ENCODE measurements at places on chromosomes 5 and 9. TPM values are rescaled to one million over a fixed set of nuclear protein-coding genes. Genes with fewer than 3 reads are reported as not detected.

- DNase-seq, result no peak
These were observed 42.2 kb upstream of the FSD1L start for GRCh38 chr9:105405514-105406131.

DNA sequence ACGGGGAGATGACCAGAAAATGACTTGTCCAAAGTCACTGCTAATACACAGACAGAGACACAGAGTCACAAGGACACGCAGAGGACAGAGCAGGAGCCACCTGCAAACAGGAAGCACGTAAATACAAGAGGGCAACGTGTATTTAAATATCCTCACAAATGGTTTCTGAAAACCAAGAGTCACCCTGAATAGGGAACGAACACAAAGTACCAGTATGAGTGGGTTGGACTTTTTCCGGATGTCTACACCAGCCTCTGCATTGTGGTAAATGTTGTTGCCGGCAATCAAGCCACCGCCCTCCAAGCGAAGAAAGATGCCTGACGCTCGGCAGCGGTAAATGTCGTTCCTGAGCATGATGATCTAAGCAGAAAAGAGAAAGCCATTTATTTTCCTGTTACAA is 44.5 kb downstream of the FBXO10 start:
- DNase-seq, result no peak

- no peak for DNase-seq
These were observed 85.7 kb downstream of the TNC start for GRCh38 chr9:115032296-115032695.

The IGIP gene
- 0.33 TPM for total RNA-seq

DNA sequence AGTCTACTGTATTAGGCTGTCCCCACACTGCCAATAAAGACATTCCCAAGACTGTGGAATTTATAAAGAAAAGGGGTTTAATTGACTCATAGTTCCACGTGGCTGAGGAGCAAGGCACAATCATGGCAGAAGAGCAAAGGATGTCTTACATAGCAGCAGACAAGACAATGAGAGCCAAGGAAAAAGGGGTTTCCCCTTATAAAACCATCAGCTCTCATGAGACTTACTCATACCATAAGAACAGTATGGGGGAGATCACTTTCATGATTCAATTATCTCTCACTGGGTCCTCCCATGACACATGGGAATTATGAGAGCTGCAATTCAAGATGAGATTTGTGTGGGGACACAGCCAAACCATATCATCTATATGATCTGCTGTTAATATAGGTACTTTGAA is 14.8 kb upstream of the FSTL4 start:
- DNase-seq, result no peak

The GADD45G gene
- 7.0 TPM for total RNA-seq

DNA sequence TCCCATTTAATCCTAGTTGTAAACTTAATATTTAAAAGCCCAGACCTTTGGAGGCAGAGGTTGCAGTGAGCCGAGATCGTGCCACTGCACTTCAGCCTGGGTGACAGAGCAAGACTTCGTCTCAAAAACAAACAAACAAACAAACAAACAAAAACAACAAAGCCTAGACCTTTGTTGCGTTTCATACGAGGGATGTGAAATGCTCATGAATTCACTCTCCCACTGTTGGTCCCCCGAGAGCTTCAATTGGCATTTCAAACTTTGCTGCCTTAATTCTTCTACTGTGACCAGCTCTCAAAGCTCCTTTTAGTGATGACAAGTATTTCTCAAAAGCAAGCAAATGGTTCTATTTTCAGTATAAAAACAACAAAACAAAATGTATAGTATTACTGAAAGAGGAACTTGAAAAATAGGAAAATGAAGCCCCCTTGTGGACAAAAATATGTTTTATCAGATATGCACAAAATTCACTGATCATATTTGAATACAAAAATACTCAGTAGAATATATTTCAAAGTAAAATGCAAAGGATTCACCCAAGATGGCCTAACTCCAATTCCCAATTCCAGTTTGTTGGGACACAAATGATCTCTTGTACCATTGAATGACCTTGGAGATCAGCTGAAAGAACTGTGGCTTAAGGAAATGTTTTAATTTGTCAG is 140.4 kb downstream of the ESM1 start:
- DNase-seq, result no peak

The FOXI1 gene
- not detected for total RNA-seq

The EFNA5 gene
- total RNA-seq, result 17.6 TPM

The SHOC1 gene
- total RNA-seq, result not detected

GRCh38 chr9:78221425-78221824 is 14.4 kb upstream of the CEP78 start:
- DNase-seq, result no peak

- DNase-seq, result no peak
These were observed 275.0 kb downstream of the SPATA31D1 start for GRCh38 chr9:82263619-82264018.

DNA sequence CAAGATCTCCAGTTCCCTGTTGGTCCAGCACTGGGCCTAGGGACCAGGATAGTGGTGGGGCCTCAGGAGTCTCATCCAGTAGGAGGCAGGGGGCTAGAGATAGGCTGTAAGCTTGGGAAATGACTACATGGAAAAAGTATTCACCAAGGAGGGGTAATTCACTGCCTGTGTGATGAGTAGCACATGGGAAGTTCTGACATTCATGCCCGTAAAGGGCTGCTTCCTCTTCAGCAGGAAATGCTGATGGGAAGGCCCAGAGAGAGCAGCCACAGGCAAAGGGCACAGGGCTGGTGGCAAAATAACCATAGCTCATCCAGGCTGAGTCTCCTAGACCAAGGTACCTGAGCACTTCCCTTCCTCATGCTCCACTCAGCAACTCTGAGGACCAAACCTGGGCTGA is 23.1 kb upstream of the FRRS1L start:
- no peak for DNase-seq

DNA sequence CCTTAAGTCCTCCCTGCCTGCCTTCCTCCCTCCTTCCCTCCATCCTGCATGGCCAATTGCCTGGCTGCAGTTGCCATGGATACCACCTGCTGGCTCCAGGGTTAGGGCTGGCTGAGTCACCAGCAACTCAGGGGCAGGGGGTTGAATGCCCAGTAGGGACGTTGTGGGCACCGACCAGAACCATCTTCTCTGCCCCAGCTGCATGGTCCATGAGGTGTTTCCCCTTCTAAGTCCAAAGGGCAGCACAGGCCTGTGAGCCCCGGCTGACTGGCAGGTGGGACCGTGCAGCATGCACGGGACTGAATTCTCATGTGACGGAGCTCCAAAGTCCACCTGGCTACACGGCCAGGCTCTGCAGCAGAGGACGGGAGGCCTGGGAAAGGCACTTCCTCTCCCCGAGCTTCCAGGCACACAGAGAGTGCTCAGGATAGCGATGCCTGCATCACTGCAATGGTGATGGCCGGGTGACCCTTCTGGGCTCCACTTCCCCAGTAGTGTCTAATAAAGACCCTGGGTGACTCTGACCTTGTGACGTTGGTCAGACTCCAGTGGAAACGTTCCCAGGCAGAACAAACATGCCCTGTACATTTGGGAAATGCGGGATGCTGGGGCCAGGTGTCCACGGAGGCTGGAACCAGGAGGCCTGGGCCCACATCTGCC is 5.7 kb downstream of the ASS1 start:
- DNase-seq, result no peak

DNA sequence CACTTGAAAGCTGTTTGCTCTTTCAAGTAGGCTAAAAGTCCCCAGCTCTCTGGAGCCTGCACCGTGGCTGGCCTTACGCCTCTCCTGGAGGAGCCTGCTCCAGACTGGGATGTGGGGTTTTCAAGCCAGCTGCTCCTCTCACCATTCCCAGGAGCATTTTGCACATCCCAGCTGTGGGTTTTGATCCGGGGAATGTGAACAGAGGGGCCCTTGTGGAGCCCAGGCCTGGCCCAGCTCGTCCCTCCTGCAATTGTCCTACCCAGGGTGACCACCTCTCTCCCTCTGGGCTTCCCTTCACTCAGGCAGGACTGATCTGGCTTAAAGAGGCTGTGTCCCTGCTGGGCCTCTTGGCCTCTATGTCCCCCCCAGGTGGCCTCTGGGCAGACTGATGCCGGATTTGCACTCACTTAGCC is 32.5 kb upstream of the TIFAB start:
- no peak for DNase-seq

GRCh38 chr5:69341520-69342161 is 9.0 kb upstream of the CCDC125 start:
- DNase-seq, result no peak

GRCh38 chr5:179880848-179881590 is 22.4 kb upstream of the MRNIP start:
- no peak for DNase-seq

DNA sequence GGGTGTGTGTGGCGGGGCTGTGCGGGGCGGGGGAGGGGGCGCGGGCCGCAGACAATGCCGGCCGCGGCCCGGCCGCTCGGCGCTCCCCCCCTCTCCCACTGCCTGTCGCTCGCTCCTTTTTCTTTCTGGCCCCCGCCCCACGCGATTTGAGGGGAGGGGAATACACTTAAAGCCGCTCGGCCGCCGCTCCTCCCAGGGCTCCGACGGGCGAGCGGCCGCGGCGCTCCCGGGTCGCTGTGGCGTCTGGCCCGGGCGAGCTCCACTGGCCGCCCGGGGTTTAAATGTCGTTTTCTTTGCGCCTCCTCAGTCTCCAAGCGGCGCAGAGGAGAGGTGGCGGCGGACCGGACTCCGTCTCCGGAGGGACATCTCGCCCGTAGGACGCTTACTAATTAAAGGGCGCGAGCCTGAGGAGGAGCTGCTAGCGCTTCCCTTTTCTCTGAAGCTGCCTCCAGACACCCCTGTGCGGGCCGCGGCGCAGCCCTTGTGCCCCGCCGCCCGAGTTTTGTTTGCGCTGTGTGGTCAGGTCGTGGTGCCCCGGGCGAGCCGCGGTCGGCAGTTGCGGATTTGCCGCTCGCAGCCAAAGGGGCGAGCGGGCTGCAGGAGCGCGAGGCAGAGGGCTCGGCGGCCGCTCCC is 1.4 kb downstream of the ZSWIM6 start:
- DNase-seq, result peak; percentile 64

The TRAF1 gene
- 1.5 TPM for total RNA-seq

DNA sequence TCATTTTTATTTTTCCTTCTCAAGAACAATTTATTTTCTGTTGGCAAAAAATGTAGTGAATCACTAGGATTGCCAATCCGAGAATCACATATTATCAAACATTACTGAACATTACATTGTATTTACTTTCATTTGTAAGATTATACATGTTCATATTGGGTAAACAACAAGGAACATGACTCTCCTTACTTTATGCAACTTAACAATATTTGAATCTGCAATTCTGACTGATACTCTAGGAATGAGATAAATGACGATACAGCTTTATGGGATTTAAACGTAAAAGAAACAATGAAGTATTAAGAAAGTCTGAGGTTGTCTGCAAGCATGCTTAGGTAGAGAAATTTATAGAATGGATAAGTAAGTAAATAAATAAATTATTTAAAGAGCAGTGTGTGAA is 2302.9 kb downstream of the MAT2B start:
- no peak for DNase-seq

- DNase-seq, result no peak
These were observed 5.1 kb upstream of the SMIM15 start for GRCh38 chr5:61167382-61167781.

- DNase-seq, result peak; percentile 89
These were observed 2.7 kb upstream of the NSMF start for GRCh38 chr9:137461663-137462395.

GRCh38 chr5:62029303-62029702 is 276.7 kb upstream of the KIF2A start:
- no peak for DNase-seq

DNA sequence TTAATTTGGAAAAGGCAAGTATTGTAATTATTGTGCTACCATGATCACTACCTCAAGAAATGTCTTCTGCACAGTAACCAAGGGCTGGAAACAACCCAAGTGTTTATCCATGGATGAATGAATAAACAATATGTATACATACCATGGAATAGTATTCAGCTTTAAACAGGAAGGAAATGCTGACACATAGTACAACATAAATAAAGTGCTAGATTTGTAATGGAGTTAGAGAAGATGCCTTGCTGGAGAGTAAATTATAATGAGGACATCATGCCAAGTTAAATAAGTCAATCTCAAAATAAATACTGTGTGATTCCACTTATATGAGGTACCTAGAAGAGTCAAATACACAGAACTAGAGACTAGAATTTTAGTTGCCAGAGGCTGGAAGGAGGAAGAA is 160.0 kb downstream of the CCDC192 start:
- DNase-seq, result no peak

GRCh38 chr9:86655147-86655546 is 292.2 kb downstream of the GAS1 start:
- DNase-seq, result no peak

GRCh38 chr5:7714697-7715096 is 136.2 kb downstream of the CFAP90 start:
- no peak for DNase-seq

The PCDHAC2 gene
- total RNA-seq, result 3.7 TPM

- no peak for DNase-seq
These were observed 523.0 kb downstream of the MTRR start for GRCh38 chr5:8391911-8392310.

The LYRM7 gene
- total RNA-seq, result 12.6 TPM

DNA sequence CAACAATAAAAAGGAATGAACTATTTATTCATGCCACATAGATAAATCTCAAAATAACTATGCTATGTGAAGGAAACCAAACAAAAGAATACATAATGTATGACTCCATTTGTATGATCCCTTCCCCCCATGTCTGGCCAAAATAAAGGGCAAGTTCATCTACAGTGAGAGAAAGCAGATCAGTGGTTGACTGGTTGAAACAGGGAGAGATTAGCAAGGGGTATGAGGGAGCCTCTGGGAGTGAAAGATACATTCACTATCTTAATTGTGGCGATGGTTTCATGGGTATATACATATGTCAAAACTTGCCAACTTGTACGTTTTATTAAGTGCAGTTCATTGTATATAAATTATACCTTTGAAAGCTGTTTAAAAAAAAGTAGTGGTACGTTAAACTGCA is 4.8 kb downstream of the PSMD5 start:
- no peak for DNase-seq

The PCDHA10 gene
- total RNA-seq, result 5.5 TPM

The CCL27 gene
- total RNA-seq, result not detected

GRCh38 chr5:134656690-134657089 is 8.1 kb downstream of the SEC24A start:
- no peak for DNase-seq

DNA sequence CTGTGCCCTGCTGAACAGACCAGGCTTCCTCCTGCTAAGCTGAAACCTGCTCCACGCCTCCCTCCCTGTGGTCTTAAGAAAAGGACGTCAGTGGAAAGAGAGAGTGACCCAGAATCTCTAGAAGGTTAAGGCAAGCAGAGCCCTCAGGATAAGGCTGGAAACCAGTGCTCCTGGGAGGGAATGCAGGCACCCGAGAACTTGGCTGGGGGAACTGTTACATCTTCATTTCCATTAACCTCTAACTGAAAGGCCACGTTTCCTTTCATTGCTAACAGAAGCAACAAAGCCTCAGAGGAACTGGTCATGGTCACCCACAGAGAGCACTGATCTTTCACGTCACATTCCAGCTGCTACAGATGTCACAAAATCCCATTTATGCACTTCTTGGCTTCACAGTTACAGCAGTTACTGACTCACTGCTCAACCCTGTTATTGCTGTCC is 26.1 kb upstream of the AKNA start:
- no peak for DNase-seq

DNA sequence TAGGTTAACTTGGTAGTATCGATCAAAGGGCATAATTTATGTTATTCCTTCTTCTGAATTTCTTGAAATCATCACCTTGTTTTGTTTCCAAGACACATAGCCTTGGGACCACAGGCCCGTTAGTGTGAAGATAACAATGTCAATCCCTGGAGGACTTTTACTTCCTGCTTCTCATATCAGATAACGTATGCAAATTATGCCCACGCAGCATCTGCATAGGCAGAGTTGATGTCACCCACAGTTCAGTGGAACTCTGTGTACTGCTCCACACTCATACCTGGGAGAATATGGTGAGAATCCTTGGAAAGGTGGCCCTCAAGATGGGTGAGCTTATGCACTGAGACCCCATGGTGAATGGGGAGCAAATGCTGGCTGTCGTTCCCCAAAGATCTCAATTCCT is 95.0 kb downstream of the CFAP90 start:
- no peak for DNase-seq

Data from H1 (cell line).